H9 (cell line): ENCODE measurements at places on chromosomes 12 and 14.

- no peak for DNase-seq
These were observed 7.4 kb downstream of the DAAM1 start for GRCh38 chr14:59195912-59196311.

GRCh38 chr14:101075025-101075800 is 171.7 kb upstream of the RTL1 start:
- DNase-seq: no peak

DNA sequence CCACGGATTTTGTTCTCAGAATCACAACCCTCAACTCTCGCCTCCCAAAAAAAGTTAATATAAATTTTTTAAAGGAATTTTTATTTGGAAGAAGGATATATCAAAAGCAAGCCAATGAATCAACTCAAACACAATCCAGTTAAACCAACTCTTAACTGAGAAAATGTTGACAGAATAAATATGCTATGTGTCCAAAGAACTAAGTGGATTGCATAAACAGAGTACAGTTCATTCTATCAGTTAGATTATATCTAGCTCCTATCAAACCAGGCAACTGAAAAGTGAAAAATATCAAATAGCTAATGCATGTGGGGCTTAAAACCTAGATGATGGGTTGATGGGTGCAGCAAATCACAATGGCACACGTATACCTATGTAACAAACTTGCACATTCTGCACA is 16.6 kb downstream of the SLC41A2 start:
- no peak for DNase-seq

DNA sequence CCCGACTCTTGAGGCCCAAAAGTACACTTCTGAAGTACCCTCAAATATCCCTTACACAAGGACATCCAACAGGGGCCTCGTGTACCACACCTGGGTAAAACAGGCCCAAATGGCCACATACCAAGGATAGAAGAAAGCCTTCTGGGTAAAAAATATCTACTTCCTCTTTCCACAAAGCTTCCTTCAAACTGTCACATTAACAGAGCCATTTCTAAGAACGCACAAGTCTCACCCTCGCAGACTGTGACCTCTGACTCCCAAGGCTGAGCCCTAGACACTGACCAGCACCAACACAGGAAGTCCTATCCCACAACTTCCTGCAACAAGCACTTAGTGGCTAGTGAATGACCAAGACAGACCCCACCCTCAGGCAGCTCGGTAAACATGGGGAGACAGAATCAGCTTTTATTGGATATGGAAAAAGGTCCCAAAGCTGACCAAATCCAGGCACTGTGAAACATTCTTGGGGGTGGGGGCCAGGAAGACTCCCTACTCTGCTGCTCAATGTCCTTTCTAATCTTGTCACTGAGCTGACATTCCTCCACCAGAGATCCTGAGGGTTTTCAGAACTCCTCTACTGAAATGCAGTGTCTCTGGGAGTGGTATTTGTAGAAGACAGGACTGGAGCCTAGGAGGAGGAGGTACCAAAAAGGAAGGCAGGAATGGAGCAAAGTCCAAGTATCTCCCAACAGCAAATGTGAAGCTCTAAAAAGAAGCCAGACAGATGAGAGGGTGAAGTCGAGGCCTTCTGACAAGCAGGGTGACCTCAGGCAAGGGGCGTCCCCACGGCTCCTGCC is 15.9 kb downstream of the KCTD10 start:
- no peak for DNase-seq

DNA sequence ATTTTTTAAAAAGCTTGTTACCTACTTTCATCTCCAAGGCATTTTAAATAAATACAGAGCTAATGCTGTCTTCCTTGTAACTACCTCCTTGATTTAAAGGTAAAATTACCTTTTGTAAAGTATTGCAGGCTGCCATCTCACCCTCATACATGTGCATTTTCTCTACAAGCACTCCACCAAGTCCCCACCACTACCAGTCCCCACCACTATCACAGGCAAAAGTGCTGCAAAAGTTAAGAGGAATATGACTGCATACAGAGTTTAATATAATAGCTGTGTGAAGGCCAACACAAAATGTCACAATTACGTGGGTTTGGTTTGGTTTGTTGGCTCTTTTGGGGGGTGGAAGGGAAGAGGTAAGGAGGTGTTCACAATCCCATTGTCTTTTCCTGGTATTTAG is 9.6 kb downstream of the SIX1 start:
- DNase-seq: no peak

- DNase-seq: no peak
These were observed 12.9 kb downstream of the BCL11B start for GRCh38 chr14:99258876-99259726.

DNA sequence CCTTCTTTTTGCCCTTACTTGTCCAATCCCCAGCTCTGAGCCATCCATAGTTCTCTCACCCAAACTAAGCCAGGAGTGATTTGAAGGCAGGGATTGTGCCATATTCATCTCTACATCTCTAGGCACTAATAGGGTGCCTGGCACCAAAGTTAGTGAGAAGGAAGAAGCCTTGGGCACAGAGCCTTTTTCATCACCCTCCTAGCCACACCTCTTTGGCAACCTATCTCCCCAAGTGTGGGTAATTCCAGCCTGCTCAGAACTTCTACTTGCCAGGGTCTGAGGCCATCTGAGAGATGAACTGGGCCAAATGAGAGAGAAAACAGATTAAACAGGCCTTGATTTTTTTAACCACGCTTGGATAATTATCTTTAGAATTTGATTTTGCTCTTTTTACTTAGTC is 61.3 kb downstream of the PHLDA1 start:
- no peak for DNase-seq

- no peak for DNase-seq
These were observed 354.0 kb downstream of the ALG10 start for GRCh38 chr12:34376133-34376799.

DNA sequence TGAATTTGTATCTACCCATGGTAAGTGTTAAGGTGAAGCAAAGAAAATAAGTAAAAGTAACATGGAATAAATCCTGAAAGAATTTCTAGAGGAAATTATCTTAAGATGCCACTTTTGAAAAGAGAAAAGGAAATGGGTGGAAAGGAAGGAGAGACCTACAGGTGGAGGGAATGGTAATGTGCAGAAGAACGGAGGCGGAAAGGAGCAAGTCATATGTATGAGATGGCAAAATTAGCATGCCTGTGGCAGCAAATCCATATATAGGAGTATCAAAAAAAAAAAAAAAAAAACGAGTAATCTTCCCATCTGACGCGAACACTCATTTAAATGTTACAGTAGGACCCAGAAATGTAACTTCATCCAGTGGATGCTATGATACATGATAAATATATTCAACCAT is 23.0 kb downstream of the OSBPL8 start:
- DNase-seq: no peak
